Stimulated activated naive CD4-positive, alpha-beta T cell treated with Interleukin-2 at 50 U/mL for 16 hours (primary cell): ENCODE measurements at places on chromosomes 1 and 21.

- no peak for DNase-seq
Observed at GRCh38 chr1:40399984-40400704, 26.6 kb downstream of the SMAP2 start.

DNA sequence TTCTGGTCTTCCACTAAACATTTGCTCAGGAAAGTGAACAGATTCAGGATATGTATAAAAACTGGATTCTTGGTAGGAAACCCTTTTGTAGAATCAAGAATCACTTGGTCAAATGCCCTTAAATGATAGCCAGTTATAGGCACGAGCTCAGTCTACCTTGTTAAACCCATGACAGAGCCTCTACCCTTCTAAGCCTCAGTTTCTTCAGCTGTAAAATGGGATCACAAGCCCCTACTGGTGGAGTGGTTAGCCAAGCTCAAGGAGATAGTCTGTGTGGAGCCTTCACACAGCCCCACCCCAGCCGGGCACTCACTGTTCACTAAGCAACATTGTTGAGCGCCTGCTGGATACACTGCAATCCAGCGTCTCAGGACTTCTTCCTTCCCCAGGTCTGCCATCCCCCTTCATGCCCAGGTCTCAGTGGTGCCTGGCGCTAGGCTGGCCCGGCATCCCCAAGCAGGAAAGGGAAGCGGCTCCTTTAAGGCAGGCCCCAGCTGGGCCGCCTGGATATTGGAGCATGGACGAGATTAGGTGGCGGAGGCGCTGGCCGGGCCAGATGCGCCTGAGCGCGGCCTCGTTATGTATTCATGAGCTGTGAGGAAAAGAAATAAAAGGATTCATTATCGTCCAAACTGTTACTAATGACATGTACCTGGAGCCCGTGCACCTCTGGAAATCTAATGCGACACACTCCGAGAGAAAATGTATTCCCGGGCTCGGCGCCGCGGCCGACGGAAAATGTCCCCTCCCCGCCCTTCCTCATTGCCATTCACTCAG, 75.6 kb downstream of the TAS1R2 start:
- no peak for DNase-seq

DNA sequence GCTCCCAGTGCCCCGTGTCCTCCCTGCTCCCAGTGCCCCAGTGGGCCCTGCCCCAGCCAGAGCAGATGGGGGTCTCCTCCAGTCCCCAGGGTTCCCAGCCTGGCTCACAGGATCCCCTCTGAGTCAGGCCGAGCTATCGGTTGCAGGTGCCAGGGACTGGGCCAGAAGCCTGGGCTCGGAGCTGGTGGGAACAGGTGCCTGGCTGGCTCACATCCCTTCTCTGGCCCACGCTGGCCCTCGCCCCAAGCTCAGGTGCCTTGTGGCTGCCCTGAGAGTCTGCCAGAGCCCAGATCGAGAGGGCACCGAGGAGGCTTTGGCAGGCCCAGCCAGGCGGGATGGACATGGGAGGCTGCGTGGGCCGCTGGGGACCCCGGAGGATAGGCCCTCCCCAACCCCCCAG, 18.9 kb downstream of the PLCH2 start:
- DNase-seq, result no peak

- DNase-seq, result no peak
Observed at GRCh38 chr1:13722808-13723360, 22.9 kb downstream of the PRDM2 start.

GRCh38 chr1:27536010-27536757, 46.2 kb upstream of the WASF2 start:
- DNase-seq, result no peak

GRCh38 chr1:108947871-108948525, 15.3 kb downstream of the CLCC1 start:
- no peak for DNase-seq

- no peak for DNase-seq
Observed at GRCh38 chr21:21345296-21345695, 347.1 kb downstream of the NCAM2 start.
